ENCODE measurements at places on chromosomes 4 and X. TPM values are rescaled to one million over a fixed set of nuclear protein-coding genes. Genes with fewer than 3 reads are reported as not detected.

DNA sequence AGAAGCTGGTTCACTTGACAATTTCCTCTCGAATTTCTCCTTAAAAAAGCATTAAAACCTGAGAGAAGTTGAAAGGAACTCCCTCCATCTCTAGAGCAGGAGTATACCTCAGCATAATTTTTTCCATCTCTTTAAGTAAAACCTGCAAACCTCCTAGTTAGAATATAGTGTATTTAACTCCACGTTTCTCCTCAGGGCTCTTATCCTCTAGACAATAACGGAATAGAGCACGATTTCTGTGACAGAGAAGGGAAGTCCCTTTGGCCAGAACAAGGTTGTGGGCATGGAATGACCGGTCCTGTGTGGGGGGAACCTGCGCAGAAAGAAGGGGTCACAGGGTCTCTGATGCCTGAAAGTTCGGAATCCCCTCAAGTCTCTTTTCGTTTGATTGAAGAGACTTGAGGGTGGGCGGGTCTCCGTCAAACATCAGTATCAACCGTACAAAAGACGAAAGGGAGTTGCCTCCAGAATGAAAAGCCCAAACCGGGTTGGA, 697 bp downstream of the ZNF280C start:
- no peak for DNase-seq
- no peaks in the 10 kb centered on the region for H3K36me3 ChIP-seq
- H3K4me3 ChIP-seq, result peak overlapping the region; percentile 88
- peaks cover 11% of the 10 kb centered on the region for H3K4me1 ChIP-seq

GRCh38 chr4:88295656-88296055, 11.3 kb upstream of the PPM1K start:
- H3K4me1 ChIP-seq, result no peaks in the 10 kb centered on the region
- no peaks in the 10 kb centered on the region for H3K36me3 ChIP-seq
- no peak for DNase-seq
- no peaks in the 10 kb centered on the region for H3K27me3 ChIP-seq
- H3K4me3 ChIP-seq, result no peak overlapping the region

DNA sequence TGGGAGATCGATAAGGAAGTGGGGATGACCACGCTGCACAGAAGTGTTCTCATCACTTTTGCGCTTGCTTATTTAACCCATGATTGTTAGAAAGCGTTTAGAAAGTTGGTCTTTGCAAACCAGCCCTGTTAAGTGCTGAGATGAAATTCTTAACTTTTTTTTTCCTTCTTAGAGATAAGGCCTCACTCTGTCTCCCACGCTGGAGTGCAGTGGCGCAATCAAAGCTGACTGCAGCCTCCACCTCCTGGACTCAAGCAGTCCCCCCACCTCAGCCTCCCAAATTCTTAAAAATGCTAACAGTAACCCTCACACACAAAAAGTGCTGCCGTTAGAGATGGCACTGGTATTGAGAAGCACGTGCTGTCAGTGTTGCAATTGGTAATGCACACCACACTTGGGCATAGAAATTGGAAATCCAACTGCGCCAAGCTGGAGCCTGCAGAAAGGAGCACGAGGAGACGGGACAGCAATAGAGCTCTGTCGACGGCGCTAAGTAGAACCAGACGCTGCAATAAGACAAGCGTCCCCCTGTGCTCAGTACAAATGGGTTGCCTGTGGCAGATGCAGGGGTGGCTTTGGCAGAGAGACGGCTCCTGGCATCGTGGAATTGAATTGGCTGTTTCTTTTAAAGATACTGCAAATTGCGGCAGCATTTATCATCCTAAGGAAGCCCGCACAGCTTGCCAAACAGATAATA, 113.4 kb downstream of the TBL1X start:
- no peaks in the 10 kb centered on the region for H3K36me3 ChIP-seq
- no peak overlapping the region for H3K27ac ChIP-seq
- no peaks in the 10 kb centered on the region for H3K27me3 ChIP-seq
- peaks cover 21% of the 10 kb centered on the region for H3K4me1 ChIP-seq
- no peak overlapping the region for H3K4me3 ChIP-seq

DNA sequence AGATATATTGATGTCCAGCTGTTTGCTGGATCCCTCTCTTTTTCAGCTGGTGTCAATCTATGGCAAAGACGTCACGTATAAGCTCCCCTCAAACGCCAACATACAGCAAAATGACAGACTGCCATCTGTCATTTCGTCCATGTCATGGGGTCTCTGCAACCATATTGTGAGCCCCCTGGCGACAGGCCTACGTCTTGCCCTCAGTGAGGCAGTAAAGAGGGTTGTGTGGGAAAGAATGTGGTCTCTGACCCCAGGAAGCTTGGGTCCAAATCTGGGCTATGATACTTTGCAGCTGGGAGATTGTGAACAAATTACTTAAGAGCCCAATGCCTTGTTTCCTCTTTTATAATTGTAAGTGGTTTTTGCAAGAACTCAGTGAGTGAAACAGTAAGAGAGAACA, 7.4 kb downstream of the SUPT20HL2 start:
- H3K4me3 ChIP-seq, result no peak overlapping the region
- no peaks in the 10 kb centered on the region for H3K36me3 ChIP-seq
- H3K27me3 ChIP-seq, result no peaks in the 10 kb centered on the region
- DNase-seq, result no peak
- H3K4me1 ChIP-seq, result no peaks in the 10 kb centered on the region

The BTC gene
- total RNA-seq, result 0.21 TPM
